Right renal pelvis (tissue), 4 donors: ENCODE measurements at places on chromosomes 1 and 21.

GRCh38 chr1:165828103-165828668 lies 772 bp downstream of the UCK2 start:
- DNase-seq: peak; percentile 48

GRCh38 chr1:178846306-178846705 lies 24.6 kb downstream of the ANGPTL1 start:
- no peak for DNase-seq

DNA sequence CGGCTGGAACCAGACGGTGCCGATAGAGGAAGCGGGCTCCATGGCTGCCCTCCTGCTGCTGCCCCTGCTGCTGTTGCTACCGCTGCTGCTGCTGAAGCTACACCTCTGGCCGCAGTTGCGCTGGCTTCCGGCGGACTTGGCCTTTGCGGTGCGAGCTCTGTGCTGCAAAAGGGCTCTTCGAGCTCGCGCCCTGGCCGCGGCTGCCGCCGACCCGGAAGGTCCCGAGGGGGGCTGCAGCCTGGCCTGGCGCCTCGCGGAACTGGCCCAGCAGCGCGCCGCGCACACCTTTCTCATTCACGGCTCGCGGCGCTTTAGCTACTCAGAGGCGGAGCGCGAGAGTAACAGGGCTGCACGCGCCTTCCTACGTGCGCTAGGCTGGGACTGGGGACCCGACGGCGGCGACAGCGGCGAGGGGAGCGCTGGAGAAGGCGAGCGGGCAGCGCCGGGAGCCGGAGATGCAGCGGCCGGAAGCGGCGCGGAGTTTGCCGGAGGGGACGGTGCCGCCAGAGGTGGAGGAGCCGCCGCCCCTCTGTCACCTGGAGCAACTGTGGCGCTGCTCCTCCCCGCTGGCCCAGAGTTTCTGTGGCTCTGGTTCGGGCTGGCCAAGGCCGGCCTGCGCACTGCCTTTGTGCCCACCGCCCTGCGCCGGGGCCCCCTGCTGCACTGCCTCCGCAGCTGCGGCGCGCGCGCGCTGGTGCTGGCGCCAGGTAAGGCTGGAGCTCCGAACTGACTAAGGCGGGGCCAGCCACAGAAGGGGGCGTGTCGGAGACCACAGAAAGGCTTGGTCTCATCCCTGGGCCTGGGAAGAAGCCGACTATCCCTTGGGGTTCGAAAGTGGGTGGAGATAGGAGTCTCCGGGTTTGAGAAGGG lies 486 bp downstream of the SLC27A3 start:
- peak; percentile 50 for DNase-seq

- DNase-seq: no peak
Observed at GRCh38 chr1:67579623-67580394, 105.2 kb upstream of the GADD45A start.

GRCh38 chr1:167499664-167500101 lies 18.6 kb downstream of the CD247 start:
- no peak for DNase-seq

GRCh38 chr1:101323535-101323934 lies 86.7 kb downstream of the S1PR1 start:
- DNase-seq: no peak

GRCh38 chr1:3021801-3022401 lies 634 bp downstream of the ACTRT2 start:
- no peak for DNase-seq

DNA sequence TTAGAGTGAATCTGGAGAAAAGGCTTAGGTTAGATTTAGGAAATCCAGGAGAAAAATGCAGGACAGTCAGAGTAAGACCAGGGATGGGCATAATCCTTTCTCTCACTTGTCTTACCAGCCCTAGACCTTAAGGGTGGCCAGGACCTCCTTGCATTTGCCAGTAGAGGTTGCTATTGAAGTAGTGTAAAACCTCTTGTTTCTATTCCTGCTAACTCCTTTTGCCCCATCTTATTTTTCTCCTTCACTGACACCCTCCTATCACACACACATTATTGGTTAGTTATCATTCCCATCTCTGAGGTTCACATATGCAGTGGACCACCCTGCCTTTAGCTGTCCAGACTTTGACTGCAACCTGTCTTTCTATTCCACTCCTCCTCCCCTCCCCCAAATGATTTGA lies 75.0 kb upstream of the MACF1 start:
- no peak for DNase-seq

GRCh38 chr1:110545492-110545891 lies 26.5 kb upstream of the KCNA10 start:
- DNase-seq: no peak

DNA sequence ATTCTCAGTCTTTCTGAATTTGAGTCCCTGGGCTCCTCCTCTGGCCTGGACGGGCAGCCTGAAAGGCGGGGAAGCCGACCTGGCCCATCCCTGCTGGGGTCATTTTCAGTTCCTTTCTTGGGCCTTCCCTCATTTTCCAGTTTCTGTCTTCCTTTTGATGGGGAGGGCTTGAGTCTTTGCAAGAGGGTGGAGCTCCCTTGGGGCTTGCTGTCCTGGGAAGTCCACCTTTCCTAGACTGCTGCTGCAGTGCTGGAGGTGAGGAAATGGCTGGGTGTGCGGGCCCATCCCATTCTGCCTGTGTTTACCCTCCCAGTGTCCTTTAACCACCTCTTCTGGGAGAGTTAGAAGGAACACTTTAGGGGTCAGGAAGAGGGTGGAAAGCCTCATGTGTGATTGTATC lies 40.4 kb upstream of the SYNC start:
- no peak for DNase-seq

- DNase-seq: no peak
Observed at GRCh38 chr1:24327891-24328290, 8.7 kb downstream of the GRHL3 start.

- no peak for DNase-seq
Observed at GRCh38 chr1:55775007-55775406, 559.8 kb upstream of the USP24 start.

- DNase-seq: no peak
Observed at GRCh38 chr21:28445141-28445830, 547.4 kb downstream of the LTN1 start.

- no peak for DNase-seq
Observed at GRCh38 chr1:151108331-151108730, 37.8 kb downstream of the GABPB2 start.

- DNase-seq: no peak
Observed at GRCh38 chr21:41955516-41955915, 1.7 kb upstream of the C2CD2 start.

- DNase-seq: no peak
Observed at GRCh38 chr21:42232176-42232825, 13.4 kb downstream of the ABCG1 start.

GRCh38 chr1:217861658-217862057 lies 230.5 kb downstream of the SPATA17 start:
- no peak for DNase-seq

- no peak for DNase-seq
Observed at GRCh38 chr1:88111816-88112215, 572.3 kb upstream of the PKN2 start.

GRCh38 chr1:210758761-210759160 lies 375.2 kb downstream of the KCNH1 start:
- no peak for DNase-seq

- DNase-seq: no peak
Observed at GRCh38 chr1:227791425-227792143, 23.9 kb upstream of the PRSS38 start.

GRCh38 chr21:37449302-37449937 lies 82.8 kb downstream of the DYRK1A start:
- DNase-seq: no peak

DNA sequence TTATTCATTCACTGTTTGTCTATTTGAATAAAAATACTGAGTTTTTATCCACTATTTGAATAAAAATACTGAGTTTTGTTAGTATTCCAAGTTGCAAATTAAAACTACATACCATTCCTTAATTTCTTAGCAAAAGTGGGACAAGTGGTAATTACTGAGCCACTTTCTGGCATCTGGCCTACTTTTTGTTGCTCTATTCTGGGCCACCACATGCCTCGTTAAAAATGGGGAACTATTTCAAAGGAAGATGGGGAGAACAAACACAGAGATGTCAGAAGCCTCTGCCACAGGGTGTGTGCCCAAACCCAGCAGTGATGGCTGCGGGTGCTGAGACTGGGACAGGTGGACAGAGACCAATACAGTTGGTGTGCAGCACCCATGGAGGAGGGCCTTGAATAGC lies 14.6 kb downstream of the PIGP start:
- DNase-seq: no peak

- DNase-seq: no peak
Observed at GRCh38 chr1:24864370-24864777, 65.7 kb downstream of the RUNX3 start.

DNA sequence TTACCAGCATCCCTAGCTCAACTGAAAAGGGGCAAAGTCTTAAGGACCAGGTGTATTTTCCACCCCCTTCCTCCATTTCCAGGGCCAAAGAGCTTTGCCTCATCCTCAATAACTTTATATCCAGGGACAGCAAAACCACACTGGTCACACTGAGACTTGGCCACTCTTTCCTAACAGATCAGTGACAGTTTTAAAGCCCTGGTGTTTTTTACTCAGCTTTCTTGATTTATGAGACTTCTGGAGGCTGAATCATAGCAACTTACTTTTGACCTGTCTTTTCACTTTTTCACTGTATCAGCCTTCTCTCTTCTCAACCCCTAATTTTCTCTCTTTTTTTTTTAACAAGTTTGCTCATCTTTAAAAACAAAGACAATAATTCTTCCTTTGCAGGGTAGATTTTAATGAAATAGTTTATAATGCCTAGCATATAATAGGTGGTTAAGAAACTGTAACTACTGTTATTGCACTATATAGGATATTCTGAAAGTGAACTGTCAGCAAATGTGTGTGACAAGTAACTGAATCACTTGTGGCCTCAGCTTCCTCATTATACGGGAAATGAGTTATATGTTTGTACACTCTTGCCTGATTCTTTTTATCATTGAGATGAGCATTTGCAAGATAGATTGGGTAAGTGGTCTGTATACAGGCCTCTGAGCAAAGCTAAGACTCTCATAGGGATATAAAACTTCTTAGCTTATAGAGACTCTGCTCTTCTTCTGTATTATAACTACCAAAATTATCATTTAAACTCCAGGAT lies 19.7 kb upstream of the DYNLT5 start:
- DNase-seq: no peak

DNA sequence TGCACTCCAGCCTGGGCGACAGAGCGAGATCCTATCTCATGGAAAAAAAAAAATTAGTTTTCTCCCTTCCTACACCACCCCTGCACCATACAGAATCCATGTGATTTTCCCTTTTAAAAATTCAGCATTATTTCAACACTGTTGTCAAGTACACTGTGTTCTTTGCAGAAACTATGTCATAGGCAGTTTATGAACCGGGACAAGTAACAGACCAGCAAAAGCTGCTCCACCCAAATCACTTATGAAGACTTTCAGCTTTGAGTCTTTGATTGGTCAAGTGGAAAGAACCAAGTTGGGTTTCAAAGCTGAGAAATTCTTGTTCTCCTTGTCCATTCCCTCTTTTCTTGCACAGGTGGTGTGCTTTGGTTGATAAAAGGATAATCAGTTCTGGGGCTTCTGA lies 173.0 kb downstream of the CDC7 start:
- no peak for DNase-seq

DNA sequence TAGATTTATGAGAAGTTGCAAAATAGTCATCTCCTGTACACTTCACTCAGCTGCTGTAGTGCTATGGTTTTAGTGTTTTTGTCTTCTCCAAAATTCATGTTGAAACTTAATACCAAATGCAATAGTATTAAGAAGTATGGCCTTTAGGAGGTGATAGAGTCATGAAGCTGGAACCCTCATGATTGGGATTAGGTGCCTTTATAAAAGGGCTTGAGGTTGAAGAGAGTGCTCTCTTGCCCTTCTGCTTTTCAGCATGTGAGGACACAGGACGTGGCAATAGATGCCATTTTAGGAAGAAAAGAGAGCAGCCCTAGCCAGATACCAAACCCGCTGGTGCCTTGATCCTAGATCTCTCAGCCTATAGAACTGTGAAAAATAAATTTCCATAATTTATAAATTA lies 87.6 kb downstream of the CTH start:
- no peak for DNase-seq

- DNase-seq: no peak
Observed at GRCh38 chr1:97806326-97806725, 114.5 kb downstream of the DPYD start.

DNA sequence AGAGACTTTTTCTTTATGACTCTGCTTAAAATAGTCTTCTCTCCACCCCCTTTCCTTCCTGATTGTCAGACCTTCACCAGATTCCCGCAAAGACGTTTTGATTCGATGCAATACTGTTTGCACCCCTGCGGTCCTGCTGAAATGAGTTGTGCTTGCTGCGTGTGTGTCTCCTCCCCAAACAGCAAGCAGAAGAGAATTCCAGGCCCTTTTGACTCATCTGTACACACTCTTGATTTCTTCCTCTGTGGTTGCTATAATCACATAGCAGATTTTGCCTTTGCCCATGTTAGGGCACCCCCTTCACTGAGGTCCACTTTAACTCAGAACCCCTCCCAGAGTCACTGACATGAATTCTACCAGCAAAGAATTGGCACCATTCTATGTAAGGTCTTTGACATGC lies 136.5 kb downstream of the ZZZ3 start:
- no peak for DNase-seq

DNA sequence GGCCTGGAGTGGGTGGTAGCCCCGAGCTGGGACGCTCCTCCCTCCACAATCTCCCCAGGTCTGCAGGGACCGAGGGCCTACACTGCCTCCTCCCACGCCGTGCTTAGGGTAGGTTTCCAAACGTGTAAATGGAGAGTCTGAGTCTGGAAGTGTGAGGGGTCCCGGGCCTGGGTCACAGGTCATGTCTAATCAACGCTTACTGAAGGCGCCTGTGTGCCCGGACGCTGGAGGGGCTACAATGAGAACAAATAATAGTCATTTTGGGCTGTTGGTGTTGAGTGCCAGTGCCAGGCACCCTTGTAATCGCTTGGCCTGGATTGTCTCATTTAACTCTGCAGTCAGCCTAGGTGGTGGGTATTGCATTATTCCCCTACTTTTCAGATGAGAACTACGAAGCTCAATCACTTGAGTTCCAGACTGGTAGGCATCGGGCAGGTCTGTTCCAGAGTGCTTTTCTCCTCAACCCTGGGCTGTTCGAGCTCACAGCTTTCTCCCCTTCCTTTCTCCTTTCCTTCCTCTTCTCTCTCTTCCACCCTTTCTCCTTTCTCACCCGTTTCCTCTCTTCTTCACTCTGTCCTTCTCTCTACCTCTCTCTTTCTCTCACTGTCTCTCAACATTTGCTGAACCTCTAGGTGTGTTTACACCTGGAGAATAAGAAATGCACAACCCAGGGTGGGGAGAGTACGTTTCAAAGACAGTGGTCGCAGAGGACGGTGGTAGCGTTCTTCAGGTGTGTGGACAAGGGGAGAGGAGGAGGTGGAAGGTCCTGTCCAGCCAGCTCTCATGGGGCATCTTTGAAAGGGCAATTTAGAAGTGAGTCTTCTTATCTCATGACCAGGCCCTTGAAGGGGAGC lies 883 bp downstream of the SLC66A1 start:
- DNase-seq: no peak

- no peak for DNase-seq
Observed at GRCh38 chr1:54229281-54229891, 29.4 kb downstream of the MRPL37 start.

DNA sequence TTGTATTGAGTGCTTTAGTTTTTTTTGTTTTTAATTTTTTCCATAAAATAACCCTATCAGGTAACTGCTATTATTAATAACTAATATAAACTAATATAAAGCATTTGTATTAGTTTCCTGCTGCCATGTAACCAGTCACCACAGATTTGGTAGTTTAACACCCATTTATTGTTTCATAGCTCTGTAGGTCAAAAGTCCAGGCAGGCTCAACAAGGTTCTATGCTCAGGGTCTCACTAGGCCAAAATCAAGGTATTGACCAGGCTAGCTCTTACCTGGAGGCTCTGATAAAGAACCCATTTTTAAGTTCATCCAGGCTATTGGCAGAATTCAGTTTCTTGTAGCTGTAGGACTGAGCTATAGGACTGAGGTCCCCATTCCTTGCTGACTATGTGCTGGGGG lies 189.4 kb downstream of the DAB1 start:
- no peak for DNase-seq
